ENCODE measurements at places on chromosomes 12 and 14.
A peak's percentile ranks its signal among the peaks of the same experiment; 100 is the strongest.

DNA sequence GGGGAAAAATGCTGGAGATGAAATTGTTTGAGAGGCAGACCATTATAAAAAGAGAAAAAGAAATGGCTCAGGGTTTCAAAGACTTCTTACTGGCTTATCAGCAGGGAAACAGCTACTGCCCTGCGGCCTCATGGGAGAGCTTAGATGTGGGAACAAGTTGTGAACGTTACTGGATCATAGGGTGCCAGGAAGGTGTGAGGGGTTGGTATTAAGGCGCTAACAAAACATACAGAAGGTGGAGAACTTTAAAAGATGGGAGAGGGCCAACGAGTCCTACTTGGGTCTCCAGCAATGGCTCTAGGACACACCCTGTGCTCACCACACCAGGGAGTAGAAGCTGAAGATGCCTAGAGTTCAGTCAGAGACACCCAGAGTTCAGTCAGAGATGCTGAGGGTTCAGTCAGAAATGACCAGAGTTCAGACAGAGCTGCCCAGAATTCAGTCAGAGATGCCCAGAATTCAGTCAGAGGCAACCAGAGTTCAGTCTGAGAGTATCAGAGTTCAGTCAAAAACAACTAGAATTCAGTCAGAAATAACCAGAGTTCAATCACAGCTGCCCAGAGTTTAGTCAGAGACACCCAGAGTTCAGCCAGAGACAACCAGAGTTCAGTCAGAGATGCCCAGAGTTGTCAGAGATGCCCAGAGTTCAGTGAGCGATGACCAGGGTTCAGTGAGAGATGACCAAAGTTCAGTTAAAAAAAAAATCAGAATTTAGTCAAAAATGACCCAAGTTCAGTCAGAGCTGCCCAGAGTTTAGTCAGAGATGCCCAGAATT is 1103.6 kb downstream of the BCL11B start:
- no peak for DNase-seq

DNA sequence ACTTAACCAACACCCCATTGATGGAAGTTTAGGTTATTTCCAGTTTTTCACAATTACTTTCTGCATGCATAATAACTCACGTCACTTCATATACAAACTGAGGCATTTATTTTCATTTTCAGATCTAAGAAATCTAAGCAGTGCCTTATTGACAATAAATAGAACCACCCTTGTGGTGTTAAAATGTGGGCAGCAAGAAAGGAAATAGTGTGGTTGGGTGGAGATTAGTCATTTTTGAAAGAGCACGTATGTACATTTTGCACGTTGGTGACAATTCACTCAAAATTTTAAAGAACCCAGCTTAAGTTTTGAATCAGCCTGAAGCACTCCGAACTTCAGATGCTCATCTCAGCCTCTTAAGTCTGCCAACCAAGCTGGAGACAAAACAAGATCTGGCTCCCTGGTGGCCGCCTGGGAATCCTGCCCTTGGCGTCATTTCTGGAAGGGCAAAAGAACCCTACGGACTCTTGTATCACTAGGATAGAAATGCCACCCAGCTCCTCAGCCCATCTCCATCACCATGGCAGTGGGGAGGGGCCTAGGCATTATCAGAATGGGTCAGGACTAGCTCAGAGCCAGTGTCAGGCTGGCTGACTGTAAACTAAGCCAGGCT is 89.5 kb upstream of the BCL2L14 start:
- DNase-seq = no peak

GRCh38 chr12:125049093-125049458 is 16.2 kb upstream of the AACS start:
- no peak for DNase-seq

GRCh38 chr12:84124211-84124610 is 788.4 kb downstream of the SLC6A15 start:
- no peak for DNase-seq

DNA sequence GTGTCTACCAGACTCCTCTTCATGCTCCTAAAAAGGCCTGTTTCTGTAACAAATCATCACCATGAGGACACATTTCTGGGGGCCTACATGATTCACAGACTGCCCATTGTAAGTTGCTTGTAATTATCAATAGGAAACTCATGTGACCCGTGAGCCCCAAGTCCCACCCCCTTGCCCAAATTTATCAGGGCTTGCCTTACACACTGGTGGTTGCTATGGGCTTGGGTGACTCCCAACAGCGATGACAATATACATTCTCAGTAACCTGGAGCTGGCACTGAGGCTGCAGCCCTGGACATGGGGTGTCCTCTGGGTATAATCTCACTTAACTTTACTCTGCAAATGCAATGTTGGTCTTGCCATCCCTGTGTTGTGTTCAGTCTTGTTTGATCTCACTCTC is 149.2 kb downstream of the NRXN3 start:
- no peak for DNase-seq

- DNase-seq = no peak
Measured at GRCh38 chr12:51388069-51388799, 3.0 kb downstream of the GALNT6 start.

GRCh38 chr12:153080-153746 is 60.7 kb downstream of the SLC6A12 start:
- DNase-seq = no peak

DNA sequence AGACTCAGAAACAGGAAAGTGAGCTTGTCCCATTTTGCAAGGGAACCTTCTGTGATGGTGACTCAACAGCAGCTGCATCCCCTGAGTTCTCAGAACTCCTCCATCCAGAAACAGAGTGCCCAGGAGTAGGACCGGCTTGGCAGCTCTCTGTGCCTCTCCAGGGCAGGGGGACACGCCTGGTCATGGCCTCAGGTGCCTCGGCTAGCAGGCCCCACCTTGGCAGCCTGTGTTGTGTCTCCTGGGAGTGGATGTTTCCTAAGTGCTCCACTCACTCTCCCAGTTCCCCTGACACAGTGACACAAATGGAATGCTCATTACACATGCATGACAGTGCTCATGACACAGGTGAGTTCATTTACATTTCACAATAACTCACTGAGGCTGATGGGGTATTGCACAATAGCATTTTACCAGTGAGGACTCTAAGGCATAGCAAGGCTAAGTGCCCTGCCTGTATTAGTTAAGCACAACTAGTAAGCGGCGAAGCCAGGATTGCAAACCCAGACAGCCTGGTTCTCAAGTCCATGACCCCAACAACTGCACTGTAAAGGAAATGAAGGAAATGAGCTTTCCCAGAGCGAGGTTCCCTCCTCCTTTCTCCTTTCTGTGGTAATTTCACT is 47.4 kb downstream of the CALM1 start:
- DNase-seq = peak; percentile 22

GRCh38 chr12:54029529-54030441 is 1.5 kb downstream of the HOXC6 start:
- no peak for DNase-seq

DNA sequence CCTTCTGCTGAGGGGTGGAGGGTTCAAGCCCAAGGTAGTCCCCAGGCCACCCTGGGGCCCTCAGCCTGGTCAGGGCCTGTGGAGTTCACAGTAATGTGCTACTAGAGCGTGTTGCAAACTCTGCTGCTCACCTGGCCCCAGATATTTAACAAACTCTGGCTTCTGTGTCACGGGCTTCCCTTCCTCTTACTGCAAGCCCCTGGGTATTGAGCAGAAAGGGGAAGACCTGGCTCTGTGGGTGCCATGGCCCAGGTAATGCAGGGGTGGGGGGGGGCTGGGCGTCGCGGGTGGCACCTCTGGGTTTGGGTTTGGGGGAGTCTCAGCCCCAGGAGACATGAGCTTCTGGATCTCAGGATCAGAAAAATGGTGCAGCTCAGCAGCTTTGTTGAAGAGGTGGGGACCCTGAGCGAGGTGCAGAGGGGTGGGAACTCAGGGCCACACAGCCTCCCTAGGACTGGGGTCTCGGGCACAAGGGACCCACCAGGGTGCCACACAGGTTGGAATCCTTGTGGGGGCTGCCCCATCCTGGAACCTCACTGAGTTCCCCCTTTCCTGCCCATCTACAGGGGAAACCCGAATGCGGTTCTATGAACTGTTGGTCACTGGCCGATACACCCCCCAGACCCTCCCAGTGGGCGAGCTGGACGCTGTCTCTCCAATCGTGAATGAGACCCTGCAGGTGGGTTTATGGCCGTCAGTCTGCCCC is 4.0 kb downstream of the SETD1B start:
- DNase-seq = no peak

DNA sequence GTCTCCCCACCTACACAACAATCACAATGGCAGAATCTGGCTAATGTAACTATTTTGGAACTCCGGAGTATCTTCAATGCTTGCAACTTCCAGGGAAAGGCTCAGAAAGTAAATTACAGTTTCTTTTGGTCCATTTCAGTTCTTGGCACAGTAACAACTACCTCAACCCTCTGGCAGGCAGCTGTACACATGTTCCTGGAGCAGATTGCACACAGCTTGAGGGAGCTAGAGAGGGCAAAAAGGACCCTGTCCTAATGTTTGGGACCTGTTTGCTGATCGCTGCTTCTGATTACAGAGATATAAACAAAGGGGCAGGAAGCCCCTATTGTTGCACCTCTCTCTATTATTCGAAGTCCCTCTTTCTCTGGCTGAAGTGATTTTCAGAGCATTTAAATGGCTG is 35.2 kb upstream of the SLC38A1 start:
- DNase-seq = no peak

GRCh38 chr14:100824901-100825712 is 811 bp upstream of the MEG3 start:
- no peak for DNase-seq

DNA sequence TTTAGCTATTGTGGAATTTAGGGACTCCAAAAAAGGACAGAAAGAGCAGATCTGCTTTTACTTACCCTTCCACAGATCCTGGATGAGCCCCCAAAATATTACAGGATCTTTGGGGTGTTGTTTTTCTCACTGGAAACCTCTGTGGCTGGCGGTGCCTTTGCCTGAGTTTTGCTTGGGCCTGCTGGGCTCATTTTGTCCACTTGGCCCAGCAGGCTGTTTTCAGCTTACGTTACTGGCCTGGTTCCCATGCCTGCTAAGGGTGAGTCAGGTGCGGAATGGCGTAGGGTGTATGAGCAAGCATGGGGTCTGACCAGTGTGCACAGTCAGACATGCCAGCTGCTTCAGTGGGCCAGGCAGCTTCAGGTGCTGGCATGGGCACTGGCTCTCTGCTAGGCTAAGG is 45.8 kb downstream of the HSD17B6 start:
- DNase-seq = no peak

GRCh38 chr12:91171476-91171875 is 11.1 kb downstream of the DCN start:
- no peak for DNase-seq

DNA sequence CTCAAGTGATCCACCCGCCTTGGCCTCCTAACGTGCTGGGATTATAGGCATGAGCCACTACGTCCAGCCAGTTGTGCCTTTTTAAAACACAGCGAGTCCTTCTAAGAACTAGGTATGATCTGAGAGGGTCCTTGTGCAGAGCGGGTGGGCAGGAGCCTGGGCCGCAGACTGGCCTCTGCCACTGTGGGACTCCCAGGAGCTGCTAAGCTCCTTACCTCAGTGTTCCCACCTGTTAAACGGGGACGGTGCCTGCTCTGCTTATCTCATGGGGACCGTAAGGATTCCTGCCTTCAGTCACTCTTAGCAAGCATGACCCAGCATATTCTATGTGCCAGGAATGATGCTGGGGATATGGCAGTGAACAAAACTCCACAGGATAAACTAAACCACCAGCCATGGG is 136.9 kb downstream of the RBM19 start:
- no peak for DNase-seq

DNA sequence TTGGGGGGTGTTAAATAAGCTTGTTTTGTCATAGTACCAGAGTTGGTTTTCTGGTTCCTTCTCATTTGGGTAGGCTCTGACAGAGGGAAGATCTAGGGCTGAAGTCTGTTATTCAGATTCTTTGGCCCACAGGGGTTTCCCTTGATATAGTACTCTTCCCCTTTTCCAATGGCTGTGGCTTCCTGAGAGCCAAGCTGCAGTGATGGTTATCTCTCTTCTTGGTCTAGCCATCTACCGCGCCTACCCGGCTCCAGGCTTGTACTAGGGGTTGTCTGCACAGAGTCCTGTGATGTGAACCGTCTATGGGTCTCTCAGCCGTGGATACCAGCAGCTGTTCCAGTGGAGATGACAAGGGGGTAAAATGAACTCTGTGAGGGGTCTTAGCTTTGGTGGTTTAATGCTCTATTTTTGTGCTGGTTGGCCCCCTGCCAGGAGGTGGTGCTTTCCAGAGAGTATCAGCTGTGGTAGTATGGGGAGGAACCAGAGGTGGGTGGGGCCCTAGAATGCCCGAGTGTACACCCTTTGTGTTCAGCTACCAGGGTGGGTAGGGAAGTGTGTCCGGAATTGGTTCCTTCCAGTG is 209.7 kb downstream of the GPHN start:
- no peak for DNase-seq

- no peak for DNase-seq
Measured at GRCh38 chr12:108752387-108752786, 21.1 kb upstream of the CORO1C start.

DNA sequence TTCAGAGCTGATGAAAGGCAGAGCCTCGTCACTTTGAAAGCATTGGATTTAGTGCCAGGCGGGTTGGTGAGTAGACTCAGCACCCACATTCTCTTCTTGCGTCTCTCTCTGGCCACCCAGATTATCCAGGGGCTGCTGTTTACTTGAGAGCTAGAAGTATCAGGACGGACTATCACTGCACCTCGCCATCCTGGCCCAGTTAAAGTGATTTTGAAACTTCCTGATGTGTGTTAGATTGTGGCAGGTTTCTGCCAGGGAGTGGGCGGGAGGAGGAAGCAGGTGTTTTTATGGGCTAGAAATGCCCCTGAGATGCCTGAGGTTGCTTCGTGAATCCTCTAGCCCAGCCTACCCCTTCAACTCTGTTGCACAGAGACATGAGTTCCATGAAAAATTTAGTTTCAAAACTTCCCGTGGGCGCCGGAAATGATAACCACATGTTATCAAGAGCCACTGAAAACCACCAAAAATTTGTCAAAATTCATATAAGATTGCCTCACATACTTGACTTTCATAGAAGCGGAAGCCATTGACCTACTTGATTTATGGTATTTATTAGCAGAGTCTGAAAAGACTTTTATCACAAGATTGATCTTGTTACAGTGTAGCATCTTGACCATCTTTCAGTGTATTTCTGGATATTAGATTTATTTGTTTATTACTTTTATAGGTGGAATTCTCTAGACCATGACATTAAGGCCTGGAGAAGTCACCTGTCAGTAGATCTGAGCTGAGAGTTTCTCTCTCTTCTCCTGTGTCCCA is 466.0 kb downstream of the RAD51B start:
- DNase-seq = no peak

DNA sequence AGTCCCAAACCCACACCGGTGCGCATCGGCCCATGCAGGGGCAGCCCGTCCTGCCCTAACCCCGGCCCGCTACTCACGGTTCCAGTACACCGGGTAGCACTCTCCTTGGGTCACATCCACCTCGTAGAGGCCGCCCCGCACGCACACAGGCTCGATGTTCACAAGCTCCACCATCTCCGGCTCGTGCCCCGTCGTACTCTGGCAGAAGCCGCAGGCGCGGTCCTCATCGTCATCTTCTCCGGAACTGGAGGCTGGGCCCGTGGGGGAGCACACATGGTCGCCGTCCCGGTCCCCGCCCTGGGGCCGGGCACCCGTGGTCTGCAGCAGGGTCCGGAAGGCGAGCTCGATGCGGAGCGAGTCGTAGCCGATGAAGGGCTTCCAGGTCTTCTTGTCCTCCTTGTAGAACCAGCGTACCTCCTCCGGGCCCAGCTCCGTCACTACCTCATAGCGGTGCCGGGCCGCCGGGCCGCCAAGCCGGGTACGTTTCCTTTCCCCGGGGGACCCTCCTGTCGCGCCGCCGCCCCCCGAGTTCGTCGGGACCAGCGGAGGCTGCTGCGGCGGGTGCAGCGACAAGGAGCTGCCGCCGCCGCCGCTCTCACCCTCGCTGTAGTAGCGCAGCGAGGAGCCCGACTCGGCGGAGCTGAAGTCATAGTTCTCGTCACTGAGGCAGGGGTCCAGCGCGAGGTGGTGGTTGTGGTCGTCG is 788 bp downstream of the DDHD1 start:
- DNase-seq = no peak

All from skeletal muscle cell (primary cell).